ENCODE measurements at places on chromosomes 7 and 10.

GRCh38 chr10:116952729-116953128, 52.3 kb downstream of the SHTN1 start:
- no peak for DNase-seq

DNA sequence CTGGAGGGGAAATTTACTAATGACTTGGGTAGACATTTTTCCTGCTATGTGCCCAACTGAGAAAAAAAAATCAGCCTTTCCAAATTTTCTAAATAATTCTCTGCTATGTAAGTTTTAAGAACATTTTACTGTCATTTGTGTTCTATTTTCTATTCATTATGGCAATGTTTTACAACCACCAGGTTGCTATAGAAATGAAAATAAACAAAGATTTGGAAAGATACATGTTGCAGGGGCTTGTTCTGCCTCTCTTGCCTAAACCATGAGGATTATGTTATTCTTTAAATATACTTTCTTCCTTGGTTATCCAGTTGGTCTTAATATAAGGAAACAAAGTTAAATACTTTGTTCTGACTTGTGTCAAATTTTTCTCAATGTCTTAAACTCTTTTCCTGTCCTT, 257.2 kb downstream of the TWIST1 start:
- DNase-seq, result no peak

DNA sequence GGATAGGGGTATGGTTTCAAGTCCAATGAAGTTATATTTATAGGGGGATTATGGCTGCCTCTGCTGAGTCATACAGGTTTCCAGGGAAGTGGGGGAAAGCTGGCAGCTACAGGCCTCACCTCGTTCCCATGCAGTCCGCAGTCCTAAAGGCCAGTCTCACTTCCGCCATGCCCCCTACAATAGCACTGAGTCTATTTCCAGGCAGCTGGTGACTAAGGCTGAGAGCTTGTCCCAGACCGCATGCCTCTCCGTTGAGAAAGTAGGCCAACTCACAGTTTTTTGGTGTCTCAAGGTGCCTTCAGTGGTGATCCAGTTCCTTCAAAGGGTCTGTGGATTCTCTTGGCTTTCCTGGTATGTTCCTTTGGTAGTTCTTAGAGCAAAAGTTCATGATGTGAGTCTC, 203.9 kb upstream of the GLI3 start:
- DNase-seq, result no peak

GRCh38 chr7:99392659-99393354, 15.6 kb downstream of the PDAP1 start:
- peak; percentile 42 for DNase-seq

DNA sequence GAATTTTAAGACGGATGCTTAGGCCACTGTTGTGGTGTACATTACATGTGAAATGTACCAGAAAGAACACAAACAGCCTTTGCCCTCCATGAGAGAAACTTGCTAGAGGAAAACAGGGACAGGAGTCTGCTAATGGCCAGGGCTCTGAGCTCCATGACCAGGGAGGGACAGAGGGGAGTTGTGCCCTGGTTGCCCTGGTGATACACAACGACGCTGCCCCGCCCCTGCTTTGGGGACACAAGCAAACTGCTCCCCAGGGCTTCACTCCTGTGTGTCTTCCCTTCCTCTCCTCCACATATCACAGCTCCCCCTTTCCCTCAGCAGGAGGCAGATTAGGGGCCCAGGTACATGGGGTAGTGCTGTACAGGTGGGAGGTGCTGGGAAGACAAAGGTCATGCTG, 36.2 kb downstream of the AMPH start:
- DNase-seq, result no peak

DNA sequence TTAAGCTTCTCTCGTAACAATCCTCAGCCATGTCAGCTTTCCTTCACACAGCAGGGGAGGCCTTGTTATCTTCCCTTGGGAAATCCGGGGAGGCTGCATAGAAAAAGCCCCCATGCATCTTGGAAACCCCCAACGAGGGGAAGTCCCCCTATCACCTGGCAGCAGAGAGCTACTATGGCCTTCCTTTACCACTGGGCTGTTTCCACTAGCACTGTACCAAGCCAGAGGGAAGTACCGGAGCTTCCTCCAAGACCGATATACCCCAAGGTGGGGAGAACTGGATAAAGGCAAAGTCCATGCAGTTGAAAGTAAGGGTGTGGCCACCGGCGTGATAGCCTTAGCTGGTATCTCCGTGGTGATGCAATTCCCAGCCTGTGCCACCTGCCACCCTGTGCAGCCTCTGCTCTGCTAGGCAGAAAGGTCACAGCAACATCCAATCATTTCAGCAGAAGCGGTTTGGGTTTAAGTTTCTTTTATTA, 4.4 kb upstream of the CLIP2 start:
- no peak for DNase-seq

DNA sequence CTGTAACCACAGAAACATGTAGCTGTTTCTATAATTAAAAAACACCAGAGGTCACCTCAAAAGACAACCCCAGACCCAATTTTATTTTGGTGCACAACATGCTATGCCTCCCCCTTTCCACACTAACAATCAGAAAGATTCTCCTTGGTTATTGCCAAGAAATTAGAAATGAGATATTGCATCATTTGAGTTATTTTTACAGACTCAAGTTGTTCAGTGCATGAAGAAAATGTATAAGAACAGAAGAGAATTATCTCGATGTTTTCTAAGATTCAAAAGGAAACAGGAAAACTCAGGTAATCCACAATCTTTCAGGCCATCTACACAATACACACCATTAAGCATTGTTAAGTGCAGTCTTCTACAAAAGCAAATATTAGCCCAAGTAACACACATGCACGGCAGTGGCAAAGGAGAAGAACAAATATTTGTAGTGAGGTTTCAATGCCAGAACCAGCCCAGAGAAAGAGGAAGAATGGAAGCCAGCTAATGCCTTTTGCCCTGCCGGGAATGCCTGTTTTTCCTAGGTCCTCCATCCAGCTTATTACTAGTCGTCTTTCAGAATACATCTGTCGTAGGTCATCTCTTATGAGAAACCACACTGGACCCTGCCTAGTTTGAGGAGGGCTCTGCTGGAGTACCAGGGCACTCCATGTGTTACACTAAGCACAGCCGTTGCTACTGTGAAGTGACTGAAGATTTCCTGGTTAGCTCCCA, 67.6 kb upstream of the C1GALT1 start:
- no peak for DNase-seq

GRCh38 chr10:133034092-133034491, 53.6 kb upstream of the ADGRA1 start:
- no peak for DNase-seq

DNA sequence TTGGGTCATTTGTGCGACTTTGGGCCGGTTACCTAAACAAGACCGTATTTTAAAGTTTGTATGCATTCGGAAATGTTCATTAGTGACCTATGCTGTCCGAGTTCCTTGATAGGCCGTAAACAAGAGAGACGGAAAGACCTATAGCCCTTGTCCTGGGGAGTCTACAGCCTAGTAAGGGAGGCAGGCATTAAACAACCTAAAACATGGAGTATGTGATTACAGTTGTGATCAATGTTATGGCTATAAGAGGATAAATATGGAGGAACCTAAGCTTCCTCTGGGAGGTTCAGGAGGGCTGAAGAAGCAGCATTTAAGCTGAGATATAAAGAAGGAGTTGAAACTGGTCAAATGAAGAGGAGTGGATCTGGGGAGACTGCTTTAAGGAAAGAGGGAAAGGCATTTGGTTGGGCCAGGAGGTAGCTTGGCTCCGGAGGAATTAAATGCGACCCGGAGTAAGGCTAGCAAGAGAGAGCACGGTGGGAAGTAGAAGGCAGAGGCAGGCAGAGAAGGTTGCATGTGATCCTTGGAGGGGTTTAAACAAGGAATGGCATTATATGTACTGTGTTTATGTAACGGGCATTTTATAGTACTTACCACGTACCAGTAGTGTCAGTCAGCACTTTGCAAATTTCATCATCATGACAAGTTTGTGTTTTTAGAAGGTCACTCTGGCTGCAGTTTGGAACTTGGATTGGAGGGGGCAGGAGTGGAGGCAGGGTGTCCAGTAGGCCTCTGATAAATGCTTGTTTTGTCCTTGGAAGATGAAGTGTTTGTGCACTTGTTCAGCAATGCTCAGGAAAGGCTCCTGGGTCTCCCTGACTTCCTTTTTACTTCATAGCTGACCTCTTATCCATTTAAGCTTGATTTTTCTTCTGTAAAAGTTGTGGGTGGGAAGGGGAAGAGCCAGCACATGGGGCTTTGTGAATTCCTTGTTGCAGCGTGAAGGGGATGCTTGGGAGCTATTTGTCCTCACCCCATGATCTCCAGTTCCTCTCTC, 1.0 kb upstream of the AVPI1 start:
- DNase-seq, result no peak

- DNase-seq, result no peak
These were observed 20.4 kb upstream of the PIK3AP1 start for GRCh38 chr10:96740579-96741281.

- DNase-seq, result no peak
These were observed 16.9 kb downstream of the CAMK2G start for GRCh38 chr10:73857446-73857845.

DNA sequence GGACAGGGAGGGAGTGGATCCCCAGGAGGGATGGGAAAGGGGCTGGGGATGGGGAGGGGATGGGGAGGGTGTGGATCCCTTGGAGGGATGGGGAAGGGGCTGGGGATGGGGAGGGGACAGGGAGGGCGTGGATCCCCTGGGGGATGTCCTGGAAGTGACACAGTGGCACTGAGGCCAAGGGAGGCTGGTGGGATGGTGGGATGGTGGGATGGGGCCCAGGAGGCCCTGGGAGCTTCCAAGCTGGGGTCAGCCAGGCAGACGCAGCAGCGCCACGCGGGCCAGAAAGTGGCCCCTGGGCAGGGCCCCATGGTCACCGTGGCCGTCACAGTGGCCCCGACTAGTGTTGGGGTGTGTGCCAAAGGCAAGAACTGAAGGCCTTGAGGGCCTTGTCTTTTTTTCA, 67.8 kb downstream of the INPP5A start:
- DNase-seq, result no peak

DNA sequence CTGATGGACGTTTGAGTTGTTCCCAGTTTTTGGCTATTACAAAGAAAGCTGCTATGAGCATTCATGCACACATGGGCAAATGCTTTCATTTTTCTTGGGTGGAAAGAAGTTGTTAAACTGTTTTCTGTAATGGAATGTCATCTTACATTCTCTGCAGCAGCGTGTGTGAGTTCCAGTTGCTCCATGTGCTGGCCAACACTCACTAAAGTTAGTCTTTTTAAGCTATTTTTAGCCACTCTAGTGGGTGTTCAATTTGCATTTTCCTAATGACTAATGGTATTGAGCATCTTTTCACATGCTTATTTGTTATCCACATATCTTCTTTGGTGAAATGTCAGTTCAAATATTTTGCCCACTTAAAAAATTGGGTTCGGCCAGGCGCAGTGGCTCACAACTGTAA, 82.8 kb upstream of the COL13A1 start:
- DNase-seq, result no peak

- DNase-seq, result no peak
These were observed 34.0 kb upstream of the EZH2 start for GRCh38 chr7:148918058-148918596.

DNA sequence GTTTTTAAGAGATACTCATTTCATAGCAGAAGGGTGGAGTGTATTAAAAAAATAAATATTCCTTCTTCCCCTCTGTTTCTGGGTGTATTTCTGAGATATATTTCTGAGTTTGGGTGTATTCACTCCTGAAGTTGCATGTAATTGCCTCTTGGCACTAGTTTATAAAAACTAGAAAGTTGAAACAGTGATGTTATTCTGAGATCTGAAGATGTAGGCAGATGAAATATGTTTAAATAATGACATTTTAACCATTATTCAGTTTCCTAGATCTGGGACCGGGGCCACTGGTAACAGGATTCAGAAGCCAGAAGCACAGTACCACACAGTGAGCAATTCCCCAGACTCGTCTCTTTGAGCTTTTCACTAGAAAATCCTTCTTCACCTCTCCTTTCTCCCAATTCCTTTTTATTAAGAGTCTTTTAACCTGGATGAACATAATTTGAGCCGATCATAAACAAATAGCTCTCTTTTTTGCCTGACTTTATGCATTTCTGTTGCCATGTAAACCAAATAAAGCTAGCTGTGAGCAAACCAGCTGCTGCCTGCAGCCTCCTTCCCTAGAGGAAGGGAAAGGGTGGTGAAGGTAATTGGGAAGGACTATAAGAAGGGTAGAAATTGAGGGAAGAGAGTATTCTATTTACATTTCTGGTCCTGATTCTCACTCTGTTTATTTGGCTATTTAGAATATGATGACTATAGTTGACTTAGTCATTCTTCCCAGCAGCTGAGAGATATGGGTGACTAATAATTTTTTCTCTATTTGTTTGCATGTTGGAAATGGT, 101.8 kb upstream of the STRIP2 start:
- DNase-seq, result no peak

DNA sequence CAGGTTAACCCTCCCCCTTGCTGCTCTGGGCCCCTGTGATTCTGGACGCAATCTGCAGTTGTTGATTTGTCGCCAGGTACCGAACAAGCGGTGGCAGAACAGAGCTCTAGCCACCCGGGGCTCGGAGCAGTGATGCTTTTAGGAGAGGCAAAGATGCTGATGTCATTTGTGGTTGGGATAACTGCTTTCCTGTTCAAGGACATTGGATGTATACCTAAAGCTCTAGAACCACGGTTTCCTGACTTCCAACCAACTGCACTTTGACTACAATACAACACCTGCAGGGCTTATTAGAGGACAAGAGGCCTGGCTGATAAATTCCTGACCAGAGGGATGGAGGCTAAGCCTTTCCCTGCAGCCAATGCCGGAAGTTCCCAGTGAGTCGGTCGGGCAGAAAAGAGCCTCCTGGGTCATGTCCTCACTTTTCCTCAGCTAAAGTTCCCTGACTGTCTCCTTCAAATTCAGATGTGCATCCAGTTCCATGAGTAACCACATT, 6.5 kb upstream of the RBM20 start:
- DNase-seq, result no peak

DNA sequence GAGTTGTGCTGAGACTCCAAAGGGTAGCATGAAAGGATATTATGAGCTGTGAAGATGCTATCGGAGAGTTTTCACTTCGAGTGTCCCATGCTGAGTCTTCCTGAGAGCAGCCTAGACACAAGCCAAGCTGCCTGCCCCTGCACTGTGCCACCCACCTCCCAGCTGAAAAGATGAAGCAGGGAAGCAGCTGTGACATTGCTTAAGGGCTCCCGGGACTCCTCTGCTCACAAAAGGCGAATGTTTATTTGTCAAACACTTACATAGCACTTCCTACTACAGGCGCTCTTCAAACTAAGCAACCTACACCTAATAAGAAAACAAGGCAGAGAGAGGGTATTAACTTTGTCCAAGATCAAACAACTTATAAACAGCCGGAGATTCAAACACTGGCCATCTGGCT, 95.6 kb downstream of the OSBPL3 start:
- no peak for DNase-seq

DNA sequence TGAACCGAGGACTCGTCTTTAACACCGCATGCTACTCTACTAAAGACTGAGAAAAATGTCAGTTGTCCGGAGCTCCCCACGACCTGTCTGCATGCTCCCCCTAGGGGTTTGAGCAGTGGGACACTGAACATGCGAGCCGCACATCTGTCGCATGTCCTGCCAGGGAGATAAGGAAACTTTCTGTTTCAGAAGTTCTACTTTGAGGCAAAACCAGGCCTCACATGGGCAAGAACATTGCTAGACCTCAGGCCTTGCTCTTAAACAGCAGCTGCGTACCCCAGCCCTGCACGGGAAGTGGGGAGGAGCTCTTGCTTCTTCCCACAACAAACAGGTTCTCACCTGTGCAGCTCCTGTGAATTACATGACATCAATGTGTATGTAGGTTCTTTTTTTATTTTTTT, 30.3 kb upstream of the HERPUD2 start:
- no peak for DNase-seq

GRCh38 chr7:44979481-44980392, 922 bp upstream of the MYO1G start:
- DNase-seq, result no peak

Measured in anterior cingulate cortex (tissue), 58 donors.